ENCODE measurements at places on chromosomes 4 and X.

GRCh38 chrX:13266641-13267345 lies 53.1 kb downstream of the ATXN3L start:
- DNase-seq = no peak

- DNase-seq = no peak
Observed at GRCh38 chrX:75746891-75747639, 38.0 kb downstream of the MAGEE2 start.

DNA sequence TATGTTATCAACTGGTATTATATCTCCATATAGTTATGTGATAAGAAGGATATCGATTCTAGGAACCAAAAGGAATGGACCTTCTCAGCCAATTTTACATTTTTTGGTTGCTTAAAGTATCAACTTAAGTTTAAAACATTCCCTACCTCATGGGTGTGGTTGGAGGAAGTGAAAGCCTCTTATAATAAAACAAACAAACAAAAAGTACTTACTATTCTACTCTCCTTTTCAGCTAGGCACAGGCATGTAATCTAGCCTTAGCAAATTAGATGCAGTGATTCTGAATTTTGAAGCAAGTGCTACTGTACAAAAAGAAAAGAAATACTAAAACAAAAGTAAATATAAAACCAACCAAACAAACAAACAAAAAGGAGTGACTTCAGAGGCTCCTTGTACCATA lies 485.4 kb downstream of the C4orf33 start:
- no peak for DNase-seq

DNA sequence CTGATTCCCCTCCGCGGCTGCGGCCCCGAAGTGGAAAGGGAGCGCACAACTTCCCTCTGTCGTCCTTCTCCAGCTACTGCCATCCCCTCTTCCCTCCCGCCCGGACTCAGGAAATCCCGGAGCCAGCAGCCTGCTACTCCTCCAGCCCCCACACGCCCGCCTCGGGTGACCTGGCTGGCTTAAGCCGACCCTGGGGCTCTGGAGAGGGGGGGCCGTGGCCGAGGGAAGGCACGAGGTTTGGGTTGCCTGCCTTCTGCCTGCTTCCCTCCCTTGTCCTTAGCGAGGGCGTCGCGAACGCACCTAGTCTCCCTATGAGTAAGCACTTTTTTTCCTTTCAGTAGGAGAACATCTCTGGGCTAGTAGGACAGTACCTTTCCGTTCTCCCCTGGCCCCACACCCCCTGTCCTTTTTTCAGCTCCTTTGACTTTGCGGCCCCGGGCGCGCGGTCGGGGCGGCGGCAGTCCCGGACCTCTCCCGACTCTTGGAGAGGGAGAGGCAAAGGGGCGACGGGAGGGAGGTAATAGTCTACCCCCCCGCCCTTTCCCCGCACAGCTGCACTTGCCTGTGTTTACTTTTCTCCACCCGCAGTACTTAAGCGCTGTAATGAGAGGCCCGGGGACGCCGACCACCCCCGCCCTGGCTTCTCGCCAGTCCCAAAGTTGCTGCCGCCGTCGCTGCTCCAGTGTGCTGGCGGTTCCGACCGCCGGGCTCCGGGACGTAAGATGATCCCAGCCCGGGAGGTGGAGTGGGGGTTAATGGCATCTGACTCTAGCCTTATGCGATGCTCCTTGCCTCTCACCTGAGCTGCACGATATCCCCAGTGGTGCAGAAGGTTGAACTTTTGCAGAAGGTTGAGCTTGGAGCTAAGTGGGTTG lies 868 bp downstream of the PLS3 start:
- DNase-seq = peak; percentile 70

DNA sequence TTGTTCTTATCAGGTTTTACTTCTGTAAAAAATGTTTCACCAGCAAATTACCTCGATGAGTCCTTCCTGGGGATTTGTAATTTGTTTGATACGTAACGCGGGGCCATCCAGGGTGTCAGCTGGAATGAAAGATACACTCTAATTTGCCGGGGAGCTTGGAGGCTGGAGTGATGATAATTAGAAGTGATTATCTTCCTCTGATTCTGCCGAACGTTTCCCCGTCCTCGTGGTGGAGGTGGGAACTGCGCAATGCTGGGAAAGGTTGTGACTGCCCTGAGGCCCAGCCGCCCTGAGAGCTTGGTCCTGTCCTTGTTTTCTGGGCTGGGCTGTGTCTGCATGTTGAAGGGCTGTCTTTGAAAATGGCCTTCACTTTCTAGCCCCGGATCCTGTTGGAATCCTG lies 48.0 kb downstream of the SORCS2 start:
- DNase-seq = no peak

GRCh38 chr4:186699881-186700397 lies 23.7 kb downstream of the FAT1 start:
- no peak for DNase-seq

GRCh38 chr4:110250023-110250387 lies 51.6 kb upstream of the ELOVL6 start:
- no peak for DNase-seq

GRCh38 chr4:16019649-16020048 lies 56.7 kb upstream of the FGFBP2 start:
- DNase-seq = no peak

- DNase-seq = no peak
Observed at GRCh38 chrX:12309744-12310076, 171.4 kb downstream of the FRMPD4 start.

- no peak for DNase-seq
Observed at GRCh38 chrX:55026840-55027239, 3.9 kb downstream of the ALAS2 start.

DNA sequence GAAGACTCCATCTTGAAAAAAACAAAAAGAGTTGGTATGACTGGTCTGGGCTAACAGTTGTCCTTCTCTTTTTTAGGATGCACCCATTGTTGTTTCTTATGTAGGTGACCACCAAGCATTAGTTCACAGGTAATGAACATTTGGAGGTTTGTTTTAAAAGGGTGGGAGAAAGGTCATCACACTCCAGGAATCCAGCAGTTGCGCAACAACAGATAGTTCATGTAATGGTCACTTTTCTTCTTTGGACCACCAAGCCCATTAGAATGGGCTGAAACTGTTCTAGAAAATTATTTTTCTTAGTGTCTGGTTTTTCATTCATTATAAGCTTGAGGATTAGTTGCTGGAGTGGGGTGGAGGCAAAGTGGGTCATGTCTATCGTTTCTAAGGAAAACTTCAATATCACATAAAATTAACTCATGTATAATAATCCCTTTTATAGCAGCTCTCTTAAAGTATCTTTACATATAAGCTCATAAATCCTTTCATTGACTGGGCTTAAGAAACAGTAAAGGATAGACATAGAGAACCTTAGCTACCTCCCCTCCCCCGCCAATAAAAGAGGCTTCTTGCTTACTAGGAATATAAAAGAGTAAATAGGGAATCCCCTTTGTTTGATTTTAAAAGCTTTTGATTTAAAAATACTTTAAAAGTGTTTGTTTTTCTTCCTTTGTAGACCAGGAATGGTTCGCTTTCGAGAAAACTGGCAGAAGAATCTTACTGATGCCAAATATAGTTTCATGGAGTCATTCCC lies 23.5 kb downstream of the NKAP start:
- no peak for DNase-seq

DNA sequence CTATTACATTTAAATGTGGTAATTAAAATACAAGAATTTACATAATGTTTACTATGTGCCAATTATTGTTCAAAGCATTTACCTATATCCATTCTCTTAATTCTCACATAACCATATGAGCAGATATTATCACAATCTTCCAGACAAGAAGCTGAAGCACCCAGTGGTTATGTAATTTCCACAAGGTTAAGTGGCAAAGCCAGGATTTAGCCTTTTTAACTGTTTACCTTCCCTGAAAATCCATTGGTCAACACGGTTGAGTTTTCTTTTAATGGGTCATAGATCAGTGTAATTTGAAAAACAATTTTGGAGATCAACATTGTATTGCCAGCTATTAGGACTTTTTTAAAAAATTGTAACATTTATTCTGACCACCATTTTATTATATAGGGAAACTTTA lies 11.4 kb downstream of the HSPA4L start:
- no peak for DNase-seq

DNA sequence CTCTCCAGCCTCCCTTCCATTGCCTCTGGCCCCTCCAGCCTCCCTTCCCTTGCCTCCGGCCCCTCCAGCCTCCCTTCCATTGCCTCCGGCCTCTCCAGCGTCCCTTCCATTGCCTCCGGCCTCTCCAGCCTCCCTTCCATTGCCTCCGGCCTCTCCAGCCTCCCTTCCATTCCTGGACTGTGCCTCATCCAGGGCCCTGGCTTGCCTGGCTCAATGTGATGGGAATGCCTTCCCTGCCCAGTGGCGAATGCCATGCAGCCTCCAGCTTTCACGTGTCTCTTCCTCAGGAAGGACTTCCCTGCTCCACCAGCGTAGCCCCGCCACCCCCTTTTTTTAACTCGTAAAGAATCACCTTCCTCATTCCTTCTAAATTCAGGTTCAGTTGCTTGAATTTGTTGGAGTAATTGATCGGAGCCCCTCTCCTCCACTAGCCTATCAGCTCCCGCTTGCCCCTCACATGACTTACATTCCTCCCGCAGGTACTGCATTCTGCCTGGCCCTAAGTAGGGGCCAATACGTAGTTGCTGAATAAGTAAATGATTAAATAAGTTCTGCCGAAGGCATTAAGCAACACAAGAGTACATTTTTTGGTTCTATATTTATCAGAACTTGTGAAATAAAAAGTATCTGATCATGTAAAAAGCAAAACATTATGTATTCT lies 30.3 kb downstream of the SORBS2 start:
- no peak for DNase-seq

GRCh38 chrX:147738265-147738664 lies 173.5 kb upstream of the FMR1 start:
- DNase-seq = no peak

DNA sequence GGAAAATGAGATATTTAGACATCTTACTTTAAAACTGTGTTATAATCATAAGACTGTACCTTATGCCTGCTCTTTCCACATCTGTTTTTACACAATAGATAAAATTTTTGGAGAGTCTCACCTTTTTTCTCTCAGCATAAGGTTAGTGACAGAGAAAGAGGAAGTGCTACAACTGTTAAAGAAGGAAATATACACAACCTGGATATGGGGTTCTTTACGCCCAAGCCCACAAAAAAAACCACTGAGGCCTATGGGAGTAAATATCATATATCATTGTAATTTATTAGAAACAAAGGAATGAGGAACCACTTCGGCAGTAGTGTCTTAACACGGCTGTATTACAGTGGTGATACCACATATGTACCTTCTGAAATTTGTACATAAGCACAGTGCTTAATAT lies 265.9 kb upstream of the GK2 start:
- no peak for DNase-seq

DNA sequence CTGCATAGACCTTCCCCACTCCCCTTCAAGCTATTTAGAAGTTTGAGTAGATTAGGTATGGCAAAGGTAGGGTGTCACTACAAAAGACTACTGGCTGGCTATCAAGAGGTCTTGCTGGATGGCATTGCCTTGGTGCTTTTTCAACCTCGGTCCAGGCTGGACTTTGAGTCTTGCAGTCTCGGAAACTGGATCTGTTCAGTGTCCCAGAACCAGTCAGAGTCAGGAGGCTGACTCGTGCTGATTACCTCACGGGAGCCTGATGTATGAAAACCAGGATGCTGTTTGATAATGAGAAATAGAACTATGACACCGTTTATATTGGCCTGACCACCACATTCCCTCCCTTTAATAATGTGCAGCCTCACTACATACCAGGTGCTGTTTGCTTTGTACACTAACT lies 2.7 kb upstream of the PHKA1 start:
- DNase-seq = no peak

GRCh38 chr4:22515888-22516541 lies at the start of gene ADGRA3:
Gene ADGRA3 (minus strand): TSS chr4:22516066. CDS start chr4:22515784, 282 bp downstream.
- DNase-seq = peak; percentile 90

DNA sequence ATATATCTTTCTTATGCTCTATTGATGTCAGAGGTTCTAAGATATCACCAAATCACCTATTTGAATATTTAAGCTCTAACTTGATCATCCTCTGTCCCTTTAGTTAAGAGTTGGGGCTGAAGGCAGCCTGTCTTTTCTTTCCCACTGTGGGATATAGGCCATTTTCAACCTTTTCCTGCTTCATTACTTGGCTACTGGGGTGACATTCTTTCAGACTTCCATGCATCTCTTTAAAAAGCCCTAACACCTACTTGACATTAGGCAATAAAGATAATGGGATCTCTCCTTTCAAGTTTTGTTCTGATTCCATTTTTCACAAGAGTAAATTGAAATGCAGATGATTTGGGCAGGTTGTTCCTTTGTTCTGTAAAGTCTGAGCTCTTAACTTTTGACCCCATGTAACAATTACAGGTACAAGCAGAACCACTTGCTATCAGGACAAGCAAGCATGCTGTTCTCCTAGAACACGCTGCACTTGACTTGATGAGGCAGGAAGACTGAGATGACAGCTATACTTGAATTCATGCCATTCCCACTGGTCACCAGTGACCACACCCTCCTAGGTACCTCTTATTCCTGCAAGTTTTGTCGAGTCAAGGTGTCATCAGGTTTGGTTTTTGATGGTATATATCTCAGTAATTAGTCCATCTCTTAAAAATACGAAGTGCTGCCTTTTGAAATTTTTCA lies 18.2 kb downstream of the HOPX start:
- DNase-seq = no peak

GRCh38 chr4:38783109-38783460 lies 295 bp upstream of the TLR10 start:
- no peak for DNase-seq

DNA sequence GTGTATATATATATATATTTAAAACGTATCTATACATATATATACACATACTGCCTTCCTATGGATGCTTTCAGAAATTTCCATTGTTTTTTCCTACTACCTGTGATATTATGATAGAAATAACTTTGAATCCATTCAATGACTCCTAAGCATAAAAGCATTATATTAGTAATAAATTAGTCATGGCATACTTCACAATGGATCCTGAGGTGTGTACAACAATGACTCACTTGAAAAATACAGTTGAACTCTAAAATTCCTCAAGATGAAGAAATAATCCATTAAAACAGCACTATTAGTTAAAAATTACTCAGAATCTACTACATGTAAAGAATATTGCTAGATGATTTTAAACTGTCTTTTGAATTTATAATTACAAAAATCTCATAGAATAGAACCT lies 201.1 kb downstream of the STPG2 start:
- DNase-seq = no peak

- no peak for DNase-seq
Observed at GRCh38 chr4:154088741-154089140, 299.9 kb upstream of the SFRP2 start.

GRCh38 chr4:122826553-122827257 lies at the start of gene FGF2:
Gene FGF2 (plus strand): TSS chr4:122826831. CDS start chr4:122827175, 344 bp downstream.
- peak; percentile 92 for DNase-seq

- DNase-seq = no peak
Observed at GRCh38 chr4:150247184-150247583, 168.9 kb downstream of the DCLK2 start.

DNA sequence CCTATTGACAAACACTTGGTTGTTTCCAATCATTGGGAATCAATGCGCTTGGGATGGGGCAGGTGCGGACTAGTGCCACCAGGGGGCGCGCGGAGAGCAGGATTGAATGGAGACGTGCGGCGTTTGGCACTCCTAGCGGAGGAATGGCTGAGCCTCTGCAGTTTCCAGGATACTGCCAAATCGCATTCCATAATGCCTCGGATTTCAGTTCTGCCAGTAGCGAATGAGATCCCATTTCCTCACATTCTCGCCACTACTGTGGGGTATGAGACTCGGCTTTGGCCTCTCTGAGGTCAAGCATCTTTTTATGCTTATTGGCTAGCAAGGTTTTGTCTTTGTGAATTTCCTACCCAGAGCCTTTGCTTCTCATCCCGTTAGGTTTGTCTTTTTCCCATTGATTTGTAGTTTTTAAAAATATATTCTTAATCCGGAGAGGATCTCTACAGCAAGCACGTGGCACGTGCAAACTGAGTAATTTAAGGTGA lies 28.7 kb downstream of the CLDN34 start:
- DNase-seq = peak; percentile 74

- no peak for DNase-seq
Observed at GRCh38 chr4:98446499-98447375, 185.6 kb downstream of the RAP1GDS1 start.
